ENCODE measurements at places on chromosomes 5 and 9.
A peak's percentile ranks its signal among the peaks of the same experiment; 100 is the strongest.

DNA sequence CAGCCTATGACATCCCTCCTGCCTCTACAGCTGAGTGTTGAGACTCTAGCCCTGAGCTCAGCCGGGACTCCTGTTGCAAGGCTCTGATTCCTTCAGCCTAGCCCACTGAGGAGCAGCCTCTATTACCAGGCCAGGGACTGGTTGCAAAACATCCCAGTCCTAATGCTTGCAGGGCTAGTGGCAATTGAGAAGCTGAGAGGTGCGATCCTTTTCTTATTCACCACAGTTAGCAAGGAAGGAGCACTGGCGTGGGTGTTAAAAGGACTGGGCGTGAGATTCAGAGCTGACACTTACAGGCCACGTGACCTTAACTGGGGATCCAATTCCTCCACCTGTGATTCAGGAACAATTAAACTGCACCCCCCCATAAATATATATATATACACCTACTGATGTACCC, 58.8 kb downstream of the GARNL3 start:
- no peak for DNase-seq

GRCh38 chr9:27768781-27769180, 195.5 kb upstream of the C9orf72 start:
- no peak for DNase-seq

DNA sequence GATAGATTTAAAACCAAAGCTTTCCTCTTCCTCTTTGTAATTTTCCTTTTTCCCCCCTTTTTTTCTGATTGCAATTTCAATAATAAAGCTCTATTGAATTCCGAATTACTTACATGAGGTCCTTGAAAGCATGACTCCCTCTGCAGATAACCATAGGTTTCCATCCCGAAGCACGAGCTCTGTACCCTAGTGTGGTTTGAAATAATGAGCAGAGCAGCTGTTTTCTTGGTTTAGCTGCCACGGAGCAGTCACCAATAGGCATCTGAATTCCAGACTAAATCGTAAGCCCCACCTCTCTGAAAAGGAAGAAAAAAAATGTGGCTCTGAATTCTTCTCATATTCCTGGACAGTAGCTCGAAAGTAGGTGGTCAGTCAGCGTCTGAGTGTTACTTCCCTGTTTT, 18.5 kb upstream of the GNE start:
- DNase-seq = no peak

DNA sequence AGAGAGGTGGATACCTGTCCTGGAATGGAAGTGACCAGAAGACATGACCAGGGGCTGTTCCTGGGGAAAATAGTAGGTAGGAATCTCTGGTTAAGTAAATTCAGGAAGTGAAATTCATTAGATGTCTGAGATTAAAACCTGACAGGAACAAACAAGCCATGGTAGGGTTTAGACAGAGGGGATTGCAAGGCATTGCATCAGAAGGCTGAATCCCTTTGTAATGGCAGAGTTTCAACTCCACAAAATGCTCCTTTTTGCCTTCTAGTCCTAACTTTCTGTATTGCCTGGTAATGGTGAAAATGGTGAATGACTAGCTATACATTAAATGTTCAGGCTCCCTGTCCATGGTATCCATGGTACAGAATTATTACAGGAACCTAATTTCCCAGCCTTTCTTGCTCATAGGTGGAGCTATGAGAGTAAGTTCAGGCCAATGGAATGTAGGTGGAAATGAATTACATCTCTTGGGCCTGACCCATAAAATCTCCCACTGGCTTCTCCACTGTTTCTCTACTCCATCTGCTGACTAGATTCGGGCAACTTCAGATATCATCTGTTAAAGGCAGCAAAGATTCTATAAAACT, 113.4 kb upstream of the CNTLN start:
- DNase-seq = peak; percentile 52

GRCh38 chr5:146218168-146218567, 14.8 kb downstream of the RBM27 start:
- no peak for DNase-seq

DNA sequence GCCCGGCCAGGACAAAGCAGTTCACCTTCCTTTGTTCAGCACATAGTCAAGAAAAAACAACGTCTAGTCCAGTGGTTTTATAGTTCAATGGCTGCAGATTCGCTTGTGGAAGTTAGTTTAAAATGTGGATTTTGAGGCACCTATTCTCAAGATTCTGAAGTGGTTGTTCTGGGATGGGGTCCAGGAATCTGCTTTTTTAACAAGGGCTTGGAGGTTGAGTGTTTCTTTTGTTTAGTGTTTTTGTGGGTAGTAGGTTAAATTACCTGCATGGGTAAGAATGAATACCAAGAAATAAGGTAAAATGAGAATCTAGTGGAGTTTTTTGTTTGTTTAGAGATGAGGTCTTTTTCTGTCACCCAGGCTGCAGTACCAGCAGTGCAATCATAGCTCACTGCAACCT, 28.4 kb upstream of the NADK2 start:
- no peak for DNase-seq

GRCh38 chr9:98763986-98764745, 32.2 kb downstream of the ANKS6 start:
- no peak for DNase-seq

DNA sequence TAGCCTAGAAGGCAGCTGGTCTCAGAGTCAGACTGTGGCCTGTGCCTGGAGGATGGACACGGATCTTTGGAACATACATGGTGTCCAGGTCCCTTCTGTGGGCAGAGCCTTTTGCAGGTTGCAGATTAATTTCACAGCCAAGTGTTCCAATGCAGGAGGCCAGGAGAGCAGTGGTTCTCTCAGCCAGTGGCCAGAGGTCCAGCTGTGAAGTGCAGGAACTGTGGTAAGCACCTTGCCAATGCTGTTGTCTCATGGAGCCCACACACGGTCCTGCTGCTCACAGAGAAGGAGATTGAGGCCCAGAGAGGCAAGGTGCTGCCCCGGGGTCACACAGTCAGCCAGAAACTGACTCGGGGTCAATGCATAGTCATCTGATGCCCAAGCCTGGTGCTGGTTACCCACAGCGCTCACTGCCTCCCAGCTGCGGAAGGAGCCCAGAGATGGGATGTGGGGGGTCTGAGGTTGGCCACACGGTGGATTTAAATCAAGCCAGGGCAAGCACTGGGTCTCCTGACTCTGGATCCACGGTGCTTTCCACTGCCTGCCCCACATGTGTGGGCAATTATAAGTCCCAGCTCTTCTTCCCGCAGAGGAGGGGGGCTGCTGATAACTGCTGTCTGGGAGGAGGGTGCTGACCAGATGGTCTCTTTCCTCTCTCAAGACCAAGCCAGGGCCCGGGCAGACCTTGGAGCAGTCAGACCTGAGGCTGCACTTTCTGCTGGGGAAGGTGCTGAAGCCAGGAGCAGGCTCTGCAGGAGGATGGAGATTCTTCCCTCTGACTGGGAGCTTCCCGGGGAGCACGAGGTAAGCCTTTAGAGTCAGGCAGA, 2.8 kb downstream of the PDGFRB start:
- no peak for DNase-seq

DNA sequence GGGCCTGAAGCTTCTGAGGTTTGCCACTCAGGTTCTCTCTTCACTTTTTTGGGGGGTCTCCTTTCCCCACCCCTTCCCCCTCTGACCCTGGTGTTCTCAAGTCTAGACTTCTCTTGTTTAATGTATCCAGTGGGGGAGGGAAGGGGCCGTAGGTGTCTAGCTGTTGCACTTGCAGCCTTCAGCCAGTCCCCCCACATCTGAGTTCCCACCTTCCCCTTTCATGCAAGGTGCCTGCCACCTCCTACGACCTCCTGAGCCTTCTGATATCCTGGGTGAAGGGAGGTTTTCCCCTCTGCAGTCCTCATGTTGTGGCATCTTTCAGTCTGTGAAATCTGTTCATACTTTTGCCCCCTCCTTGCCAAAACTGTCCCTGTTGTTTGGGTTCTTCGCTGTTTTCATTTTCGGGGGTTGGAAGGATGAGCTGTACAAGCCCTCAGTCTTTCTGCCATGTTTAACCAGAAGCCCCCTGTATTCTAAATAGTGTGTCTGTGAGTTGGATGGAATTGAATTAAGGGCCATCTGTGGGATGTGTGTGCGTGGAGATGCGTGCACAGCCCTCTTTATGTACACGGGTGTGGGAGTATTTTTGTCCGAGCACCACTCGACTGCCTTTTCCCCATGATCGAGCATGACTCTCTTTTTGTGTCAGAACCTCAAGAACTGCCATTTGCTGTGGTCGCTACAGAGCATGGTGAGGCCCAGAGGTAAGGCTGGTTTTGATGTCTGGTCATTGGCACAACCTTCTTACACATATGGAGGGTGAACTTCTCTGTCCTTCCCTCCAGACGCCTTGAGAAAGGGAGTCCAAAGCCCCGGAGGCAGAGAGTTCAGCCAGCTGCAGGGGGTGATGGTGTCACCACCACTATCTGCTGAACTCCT, 23.6 kb downstream of the PRRC2B start:
- no peak for DNase-seq
